ENCODE measurements at places on chromosomes 12 and 14.

GRCh38 chr12:20109676-20110075, 258.7 kb upstream of the PDE3A start:
- no peak for DNase-seq

GRCh38 chr12:68451261-68452077, 119.3 kb upstream of the MDM1 start:
- peak; percentile 49 for DNase-seq

GRCh38 chr14:24249230-24250021, 7.0 kb upstream of the TINF2 start:
- DNase-seq: no peak

GRCh38 chr12:47841910-47842309, 22.2 kb upstream of the HDAC7 start:
- DNase-seq: no peak

GRCh38 chr14:21258889-21259787, 10.1 kb downstream of the HNRNPC start:
- DNase-seq: no peak

DNA sequence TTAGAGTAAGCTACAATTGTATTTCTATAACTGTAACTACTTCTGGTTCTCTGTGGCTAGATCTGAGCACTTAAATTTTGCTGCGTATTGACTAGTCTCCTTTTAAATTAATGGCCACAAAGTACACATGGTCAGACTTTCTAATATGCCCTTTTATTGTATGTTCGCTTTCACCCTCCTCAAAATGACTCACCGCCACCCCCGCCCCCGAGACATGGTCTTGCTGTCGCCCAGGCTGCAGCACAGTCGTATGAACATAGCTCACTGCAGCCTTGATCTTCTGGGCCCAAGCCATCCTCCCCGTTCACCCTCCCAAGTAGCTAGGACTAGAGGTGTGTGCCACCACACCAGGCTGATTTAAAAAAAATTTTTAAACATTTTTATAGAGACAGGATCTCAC, 11.8 kb downstream of the MTERF2 start:
- DNase-seq: no peak

DNA sequence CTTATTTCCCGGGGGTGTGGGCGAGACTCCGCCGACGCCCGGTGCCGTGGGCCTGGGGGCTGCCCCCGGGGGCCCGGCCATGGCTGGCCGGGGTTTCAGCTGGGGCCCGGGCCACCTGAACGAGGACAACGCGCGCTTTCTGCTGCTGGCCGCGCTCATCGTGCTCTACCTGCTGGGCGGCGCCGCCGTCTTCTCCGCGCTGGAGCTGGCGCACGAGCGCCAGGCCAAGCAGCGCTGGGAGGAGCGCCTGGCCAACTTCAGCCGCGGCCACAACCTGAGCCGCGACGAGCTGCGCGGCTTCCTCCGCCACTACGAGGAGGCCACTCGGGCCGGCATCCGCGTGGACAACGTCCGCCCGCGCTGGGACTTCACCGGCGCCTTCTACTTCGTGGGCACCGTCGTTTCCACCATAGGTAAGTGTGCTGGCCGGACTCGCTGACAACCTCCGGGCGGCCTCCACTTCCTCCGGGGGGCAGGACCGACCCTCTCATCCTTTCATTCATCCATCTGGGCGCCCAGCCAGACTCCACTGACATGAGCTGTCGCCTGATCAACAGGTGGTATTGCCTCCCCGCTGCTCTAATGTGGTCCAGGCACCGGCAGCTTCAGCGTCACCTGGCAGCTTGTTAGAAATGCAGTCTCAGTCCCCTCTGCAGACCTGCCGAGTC, 467 bp downstream of the KCNK13 start:
- no peak for DNase-seq

GRCh38 chr12:114744691-114745090, 60.7 kb upstream of the TBX3 start:
- DNase-seq: no peak

DNA sequence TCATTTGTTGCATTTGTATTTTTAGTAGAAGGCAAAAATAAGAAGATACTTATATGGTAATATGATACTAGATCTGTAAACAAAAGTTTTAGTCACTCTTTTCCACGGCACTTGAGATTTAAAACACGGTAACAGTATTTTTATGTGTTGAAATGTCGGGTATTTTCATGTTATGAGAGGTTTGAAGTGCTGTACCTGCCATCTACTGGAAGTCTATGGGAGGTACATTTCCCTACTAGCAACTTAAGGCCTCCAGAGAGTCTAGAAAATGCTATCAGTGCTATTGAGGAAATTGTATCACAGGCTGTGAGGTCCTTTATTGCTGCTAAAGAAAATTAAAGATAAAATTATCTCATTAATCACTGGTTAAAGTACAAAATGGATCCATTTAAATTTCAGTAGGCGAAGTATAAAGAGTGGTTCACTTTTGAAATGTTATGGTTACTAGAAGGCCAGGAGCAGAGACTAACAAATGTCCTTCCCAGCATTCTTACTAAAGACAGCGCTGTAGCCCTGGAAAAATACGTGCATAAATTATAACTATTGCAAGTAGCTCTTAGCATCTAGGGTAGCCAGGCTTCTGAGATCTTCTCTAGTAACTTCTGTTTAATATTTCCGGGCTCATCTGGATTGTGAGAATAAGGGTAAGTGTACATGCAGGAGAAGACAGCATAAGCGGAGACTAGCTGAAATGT, 77.6 kb upstream of the PRKD1 start:
- no peak for DNase-seq

GRCh38 chr14:95157048-95157326, 342 bp downstream of the DICER1 start:
- DNase-seq: no peak

DNA sequence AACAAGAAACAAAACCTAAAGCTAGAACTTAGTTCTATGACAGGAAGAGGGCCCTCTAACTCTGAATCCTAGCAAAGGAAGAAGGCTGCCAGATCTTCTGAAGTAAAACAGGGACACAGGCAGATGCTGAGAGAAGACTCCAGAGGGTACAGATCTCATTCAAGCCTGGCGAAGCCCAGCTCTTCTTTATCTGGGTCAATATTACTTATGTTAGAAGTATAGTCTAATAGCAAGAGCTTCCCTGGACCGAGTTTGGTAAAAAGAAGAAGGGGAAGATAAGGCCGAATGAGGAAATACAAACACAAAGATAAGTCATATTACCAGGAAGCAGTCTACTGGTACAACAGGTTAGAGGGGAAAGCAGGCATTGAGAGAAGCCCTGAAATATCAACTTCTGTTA, 79.9 kb upstream of the CCDC91 start:
- no peak for DNase-seq

GRCh38 chr12:108831309-108831991, 25.9 kb downstream of the SSH1 start:
- DNase-seq: no peak

- no peak for DNase-seq
Measured at GRCh38 chr12:114901316-114901715, 217.3 kb upstream of the TBX3 start.

- no peak for DNase-seq
Measured at GRCh38 chr12:117832459-117833457, 136.0 kb downstream of the KSR2 start.

DNA sequence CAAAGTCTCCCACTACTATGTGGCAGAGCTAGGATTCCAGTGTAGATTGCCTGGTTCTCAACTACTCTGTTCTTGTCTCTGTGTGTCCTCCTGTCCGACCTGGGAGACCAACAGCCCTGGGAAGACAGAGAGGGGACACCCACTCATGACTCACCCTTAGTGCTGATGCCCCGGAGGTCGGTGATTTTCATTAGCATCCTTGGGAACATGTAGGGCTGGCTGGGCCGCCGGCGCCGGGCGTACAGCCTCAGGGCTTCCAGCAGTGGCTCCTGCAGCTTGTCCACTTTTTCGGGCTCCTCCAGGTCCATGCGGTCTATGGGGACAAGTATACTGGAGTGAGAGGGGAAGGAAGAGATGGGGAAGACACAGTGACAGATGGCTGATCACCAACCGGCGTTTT, 5.9 kb upstream of the ITGB7 start:
- DNase-seq: no peak
